ENCODE measurements at places on chromosomes 12 and 14.

DNA sequence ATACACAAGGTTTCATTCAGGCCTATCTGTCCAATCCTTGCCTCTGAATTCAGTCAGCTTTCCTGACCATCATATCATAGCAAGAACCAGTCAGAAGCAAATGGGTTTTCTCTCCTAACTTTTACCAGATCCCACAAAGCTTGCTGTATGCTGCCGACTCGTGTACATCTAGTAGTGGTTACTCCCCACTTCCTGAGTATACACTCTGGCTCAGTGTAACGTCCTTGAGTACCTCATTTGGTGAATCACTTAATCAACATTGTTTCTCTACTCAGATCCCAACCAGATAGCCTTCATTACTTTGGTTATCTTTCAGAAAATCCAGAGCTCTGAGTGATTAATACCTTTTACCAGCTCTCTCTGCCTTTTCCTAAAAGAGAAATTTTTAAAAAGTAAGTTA, 728.2 kb downstream of the GALC start:
- no peak for DNase-seq

GRCh38 chr14:47442211-47442610, 233.2 kb downstream of the MDGA2 start:
- no peak for DNase-seq

DNA sequence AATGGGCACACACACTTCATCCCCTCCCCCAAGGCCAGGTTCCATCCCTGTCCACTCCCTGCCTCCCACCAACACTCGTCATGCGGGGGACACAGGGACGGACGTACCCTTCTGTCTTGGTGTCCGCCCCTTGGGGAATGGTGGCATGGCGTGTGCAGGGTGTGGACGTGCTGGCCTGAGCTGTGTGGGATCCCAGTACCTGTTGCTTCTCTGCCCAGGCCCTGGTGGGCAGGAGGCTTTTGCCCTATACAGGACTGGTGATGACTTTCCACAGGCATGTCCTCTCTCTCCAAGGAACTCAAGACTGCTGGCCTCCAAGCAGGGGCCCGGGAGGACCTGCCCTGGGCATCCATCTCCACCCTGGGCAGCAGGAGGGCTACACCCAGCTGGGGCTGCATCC, 195.8 kb upstream of the PRMT8 start:
- DNase-seq, result no peak

GRCh38 chr12:121812320-121812871, 8.6 kb downstream of the SETD1B start:
- no peak for DNase-seq

DNA sequence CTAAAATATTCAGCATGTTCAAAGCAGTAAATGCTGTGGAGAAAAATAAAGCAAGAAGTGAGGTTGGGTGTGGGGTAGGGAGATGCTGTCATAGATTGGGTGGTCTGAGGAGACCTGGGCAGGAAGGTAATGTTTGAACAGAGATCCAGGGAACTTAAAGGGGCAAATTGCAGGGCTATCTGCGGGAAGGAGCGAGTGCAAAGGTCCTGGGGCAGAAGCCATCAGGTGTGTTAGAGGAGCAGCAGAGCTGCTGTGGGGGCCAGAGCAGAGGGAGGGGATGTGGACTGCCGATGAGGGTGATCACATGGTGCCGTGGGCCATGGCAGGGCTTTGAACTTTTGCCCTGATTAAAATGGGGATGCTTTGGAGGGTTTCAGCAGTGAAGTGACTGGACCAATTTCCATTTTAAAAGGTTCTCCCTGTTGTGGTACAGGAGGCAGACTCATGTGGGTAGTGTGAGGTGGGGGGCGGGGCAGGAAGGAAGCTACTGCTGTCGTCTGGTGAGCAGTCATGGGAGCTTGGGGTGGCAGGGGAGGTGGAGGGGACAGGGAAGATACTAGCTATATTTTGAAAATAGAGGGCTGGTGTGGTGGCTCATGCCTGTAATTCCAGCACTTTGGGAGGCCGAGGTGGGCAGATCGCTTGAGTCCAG, 145.0 kb downstream of the AACS start:
- DNase-seq, result no peak

Data from GF-D8 (cell line).